Aorta (tissue), 5 donors: ENCODE measurements at places on chromosomes 13 and 19. TPM values are rescaled to one million over a fixed set of nuclear protein-coding genes. Genes with fewer than 3 reads are reported as not detected.
A peak's percentile ranks its signal among the peaks of the same experiment; 100 is the strongest.

DNA sequence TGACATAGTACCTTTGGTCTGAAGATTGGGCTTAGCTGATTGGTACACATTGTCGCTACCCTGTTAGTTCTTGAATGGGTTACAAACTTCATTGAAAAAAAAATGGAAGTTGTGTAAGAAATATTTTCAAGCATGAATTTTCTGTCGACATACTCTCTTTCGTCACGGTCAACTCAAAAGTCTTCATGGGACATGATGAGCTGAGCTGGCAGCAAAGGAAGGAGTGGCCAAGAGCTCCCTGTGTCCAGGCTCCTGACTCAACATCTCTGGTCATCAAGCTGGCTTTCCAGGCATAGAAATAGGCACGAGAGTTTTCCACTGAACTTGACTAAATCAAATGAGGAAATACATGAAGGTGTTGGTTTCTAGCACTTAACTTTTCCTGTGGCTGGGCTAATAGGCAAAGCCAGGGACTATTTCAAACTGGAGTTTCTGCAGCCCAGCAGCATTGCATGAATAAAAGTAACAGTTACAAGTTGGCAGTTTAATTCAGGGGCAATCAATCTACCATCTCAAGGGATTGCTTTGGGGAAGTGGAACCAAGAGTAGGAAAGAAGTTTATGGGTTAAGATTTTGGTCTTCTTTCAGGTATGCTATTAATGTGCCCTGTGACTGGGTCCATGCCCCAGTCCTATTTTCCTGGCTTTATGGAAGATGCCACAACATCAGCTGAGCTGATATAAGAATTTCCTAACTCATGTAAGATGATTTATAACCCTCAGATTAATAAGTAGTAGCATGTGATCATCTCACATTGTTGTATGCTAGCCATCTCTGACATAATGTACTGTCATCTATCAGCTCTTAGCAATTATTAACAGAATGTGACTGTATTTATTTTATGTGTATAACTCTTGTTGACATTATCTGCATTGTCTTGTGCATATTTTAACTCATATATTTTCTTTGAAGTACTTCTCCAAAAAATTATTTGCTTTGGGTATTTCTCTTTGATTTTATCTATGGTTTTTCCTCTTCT lies 385.8 kb downstream of the DLEU7 start:
- DNase-seq, result no peak

DNA sequence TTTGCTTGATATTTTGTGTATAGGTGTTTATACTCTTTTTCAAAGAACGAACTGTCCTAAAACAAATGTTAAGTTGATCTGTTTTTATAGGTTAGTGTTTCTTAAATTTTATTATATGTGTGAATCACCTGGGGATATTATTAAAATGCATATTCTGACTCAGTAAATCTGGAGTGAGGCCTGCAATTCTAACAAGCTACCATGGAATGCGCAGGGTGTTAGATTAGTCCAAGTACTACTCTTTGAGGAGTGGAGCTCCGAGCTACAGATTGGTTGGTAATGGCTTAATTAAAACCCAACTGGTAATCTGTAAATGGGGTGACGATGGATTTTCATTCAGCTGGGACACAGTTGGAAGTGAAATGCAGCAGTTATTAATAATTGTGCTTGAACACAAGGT lies 214.1 kb upstream of the UFM1 start:
- DNase-seq, result no peak

- DNase-seq, result no peak
These were observed 5.0 kb upstream of the PDS5B start for GRCh38 chr13:32581177-32581786.

- DNase-seq, result no peak
These were observed 9.9 kb downstream of the RFX2 start for GRCh38 chr19:6100284-6100915.

GRCh38 chr19:51114087-51114729 lies 6.0 kb upstream of the CTU1 start:
- DNase-seq, result no peak

GRCh38 chr19:33132021-33132420 lies at the start of gene WDR88:
WDR88 (plus strand) TSS chr19:33132114; CDS start chr19:33132170, 56 bp downstream.
- DNase-seq, result no peak

DNA sequence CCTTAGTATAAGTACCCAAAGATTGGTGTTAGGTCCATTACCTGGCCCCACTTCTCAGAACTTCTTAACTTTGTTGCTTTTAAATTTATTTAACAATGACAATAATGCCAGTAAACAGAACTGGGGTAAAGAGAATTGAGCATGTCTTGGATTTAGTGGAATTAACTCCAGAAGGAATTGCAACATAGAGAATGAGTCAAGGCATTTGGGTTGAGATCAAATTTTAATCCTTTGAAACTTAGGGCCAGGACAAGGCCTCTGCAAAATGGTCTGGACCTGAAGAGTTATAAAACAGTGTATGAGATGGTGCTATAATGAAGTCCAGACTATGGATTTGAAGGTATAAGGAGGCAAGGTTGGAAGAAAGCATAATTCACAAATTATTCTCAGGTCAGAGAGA lies 1030.4 kb downstream of the SLITRK5 start:
- no peak for DNase-seq

DNA sequence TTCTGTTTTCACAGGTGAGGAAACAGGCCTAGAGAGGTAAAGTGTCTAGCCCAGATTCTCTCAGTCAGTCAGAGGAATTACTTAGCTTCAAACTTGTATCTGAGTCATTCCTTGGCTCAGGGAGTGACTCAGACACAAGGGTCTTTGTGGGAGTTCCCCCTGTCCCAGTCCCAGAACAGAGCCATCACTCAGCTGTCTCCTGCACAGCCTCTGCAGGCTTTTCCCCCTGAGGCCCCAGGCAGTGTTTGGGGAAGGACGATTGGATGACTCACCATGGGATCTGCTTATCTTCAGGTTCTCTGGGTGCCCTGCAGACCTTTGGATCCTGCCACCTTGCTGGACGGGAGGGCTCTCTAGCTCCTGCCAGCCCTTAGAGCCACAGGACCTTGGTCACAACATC lies 13.2 kb downstream of the ZNF793 start:
- DNase-seq, result no peak

DNA sequence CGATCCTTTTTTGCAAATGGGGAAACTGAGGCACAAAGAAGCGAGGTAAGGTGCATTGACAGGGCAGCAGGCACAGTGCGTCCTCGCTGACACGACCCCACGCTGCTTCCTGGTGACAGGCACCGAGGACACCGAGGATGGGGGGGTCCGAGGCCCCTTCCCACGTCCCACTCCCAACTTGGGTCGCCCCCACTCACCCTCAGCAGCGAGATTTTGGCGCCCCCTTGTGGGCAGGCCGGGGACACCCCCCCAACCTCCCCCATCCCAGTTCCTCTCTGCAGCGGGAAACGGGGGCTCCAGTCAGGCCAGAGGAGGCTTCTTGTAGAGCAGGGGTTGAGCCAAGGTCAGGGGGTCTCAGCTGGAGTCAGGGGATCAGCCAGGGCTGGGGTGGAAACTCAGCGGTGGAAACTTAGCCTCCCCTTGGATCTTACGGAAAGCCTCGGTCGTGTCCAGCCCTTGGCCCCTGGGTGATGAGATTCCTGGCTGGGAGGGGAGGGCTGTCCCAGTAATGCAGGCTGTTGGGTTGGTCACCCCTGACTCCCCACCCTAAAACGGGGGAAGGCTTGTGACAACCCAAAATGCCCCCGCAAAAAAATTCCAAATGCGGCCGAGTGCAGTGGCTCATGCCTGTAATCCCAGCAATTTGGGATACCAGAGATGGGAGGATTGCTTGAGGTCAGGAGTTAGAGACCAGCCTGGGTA lies 8.2 kb downstream of the SMIM24 start:
- peak; percentile 88 for DNase-seq

DNA sequence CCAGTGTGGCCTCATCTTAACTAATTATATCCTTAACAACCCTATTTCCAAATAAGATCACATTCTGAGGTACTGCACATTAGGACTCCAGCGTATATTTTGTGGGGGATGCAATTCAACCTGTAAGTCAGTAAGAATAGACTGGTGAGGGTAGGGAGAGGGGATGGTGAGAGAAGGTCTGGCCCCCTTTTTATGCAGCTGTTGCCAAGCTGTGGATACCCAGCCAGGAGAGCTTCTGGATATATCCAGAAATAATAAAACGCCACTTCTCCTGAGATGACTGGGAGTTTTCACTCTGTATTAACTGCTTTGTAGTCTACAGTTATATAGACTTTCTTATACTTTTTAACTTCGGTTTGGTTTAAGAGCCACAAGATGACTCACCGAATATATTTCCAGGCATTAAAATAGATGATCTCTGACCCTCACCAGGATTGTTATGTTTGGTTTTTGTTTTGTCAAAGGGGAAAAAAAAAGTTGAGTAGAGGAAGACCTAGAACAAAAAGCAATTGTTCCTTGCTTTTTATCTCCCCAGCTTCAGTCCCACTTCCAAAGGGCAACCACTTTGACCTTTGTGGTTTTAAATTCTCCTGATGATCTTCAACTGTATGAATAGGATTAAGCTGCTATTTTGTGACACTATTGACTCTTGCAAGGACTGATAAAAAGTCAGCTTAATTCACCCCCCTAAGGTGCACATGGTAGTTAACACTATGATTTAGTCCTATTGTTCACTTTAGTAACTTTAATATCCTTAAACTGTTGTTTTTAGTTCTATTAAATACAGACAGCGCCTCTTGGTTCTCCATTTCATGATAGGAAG lies 3.1 kb upstream of the NEK3 start:
- no peak for DNase-seq

DNA sequence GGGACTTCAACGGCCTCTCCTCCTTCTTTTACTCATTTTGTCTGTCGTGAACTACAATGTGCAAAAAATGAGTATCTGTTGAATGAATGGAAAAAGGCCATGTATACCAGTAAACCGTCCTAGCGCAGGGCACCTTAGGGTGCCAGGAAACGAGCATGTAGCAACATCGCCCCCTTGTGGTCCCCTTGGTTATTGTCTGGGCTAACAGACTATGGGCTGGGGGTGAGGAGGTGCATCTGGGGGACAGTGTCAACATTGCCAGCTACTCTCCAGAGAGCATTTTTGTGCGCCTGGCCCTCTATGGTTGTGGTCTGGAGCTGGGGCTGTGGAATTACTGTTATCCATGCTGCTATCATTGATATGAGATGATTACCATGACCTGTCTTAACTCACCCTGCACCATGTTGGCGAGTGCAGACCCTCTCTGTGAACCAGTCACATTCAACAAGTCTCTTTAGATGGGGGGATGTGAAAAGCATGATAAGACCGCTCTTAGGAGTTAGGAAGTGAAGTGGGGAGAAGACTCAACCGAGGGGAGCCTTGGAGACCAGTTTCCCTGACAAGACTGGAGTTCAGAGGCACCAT lies 22.8 kb upstream of the SIGLEC11 start:
- peak; percentile 85 for DNase-seq

GRCh38 chr13:93882086-93882651 lies 597.3 kb downstream of the DCT start:
- DNase-seq, result no peak

DNA sequence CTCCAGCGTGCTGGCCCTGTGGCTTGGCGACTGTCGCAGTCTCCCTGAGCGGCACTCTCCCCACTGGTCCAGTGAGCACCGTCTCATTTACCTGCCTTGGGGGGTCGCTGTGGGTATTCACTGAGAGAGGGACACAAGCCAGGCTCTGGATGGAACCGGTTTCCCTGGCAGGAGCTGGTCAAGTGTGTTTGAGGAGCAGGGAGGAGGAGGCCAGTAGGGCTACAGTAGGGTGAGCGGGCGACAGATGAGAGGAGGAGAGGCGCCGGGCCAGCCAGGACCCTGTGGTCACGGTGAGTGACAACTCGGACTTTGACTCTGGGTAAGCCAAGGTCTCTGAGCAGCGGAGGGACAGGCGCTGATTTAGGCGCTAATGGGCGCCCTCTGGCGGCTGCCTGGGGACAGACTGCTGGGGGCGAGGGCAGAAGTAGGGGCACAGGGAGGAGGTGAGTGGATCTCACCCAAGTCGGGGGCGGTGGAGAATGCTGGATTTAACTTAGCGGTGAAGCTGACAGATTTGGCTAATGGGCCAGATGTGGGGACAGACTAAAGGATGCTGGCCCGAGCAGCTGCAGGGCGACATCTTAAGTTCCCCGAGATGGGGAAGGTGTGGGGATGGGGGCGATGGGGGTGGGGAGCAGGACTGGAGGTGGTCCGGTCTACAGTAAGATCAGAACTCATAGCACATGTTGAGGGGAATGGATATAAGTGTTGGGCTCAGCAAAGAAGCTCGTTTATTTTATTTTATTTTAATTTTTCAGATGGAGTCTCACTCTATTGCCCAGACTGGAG lies 4.7 kb upstream of the PRMT1 start:
- DNase-seq, result peak; percentile 94

DNA sequence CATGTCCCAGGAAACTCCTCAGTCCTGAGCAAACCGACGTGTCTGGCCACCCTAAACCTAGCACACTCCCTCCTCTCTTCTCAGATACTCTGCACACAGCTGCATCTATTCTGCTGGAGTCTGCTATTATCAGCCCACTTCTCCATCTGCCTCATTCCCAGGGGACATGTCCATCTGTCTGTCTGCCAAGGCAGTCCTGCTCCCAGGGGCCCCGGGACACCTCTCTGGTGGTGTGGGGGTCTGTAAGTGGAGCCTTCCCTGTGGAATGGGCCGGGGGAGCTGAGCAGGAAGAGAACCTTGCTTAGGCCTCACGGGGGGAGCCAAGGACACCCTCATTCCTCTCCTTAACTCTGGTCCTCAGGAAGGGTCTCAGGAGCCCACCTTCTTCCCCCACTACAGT lies 72.7 kb downstream of the ERICH6B start:
- no peak for DNase-seq

GRCh38 chr19:48118131-48118517 lies 7.5 kb upstream of the PLA2G4C start:
- DNase-seq, result no peak

DNA sequence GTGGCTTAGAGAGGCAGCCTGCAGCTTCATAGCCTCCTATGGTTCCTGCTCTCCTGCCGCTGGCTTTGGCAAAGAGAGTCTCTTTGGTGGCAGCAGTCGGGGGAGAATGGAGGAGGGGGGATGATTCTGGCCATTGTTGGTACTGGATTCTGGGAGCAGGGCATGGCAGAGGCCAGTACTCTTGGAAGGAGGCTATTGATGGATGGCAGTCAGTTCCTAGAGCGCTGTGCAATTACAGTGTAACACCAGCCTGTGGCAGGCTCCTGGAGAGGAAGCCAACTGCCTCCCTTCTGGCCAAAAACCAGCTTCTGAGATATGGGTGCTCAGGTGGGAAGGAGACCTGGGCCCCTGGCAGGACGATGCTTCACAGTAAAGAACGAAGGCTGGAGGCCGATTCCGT lies 47.9 kb upstream of the TMTC4 start:
- DNase-seq, result no peak

GRCh38 chr13:46571189-46571908 lies 18.4 kb downstream of the LRCH1 start:
- no peak for DNase-seq

GRCh38 chr13:112137144-112137543 lies 70.2 kb downstream of the SOX1 start:
- no peak for DNase-seq

FLT1 gene
- total RNA-seq, result 62.8 TPM

FAM83E gene
- not detected for total RNA-seq

RAVER1 gene
- 24.0 TPM for total RNA-seq

TMC4 gene
- 1.2 TPM for total RNA-seq

ZNF440 gene
- total RNA-seq, result 12.7 TPM

KIR3DL2 gene
- total RNA-seq, result not detected

ATXN8OS gene
- not detected for total RNA-seq

LSM4 gene
- total RNA-seq, result 32.2 TPM
